EL (cell line): ENCODE measurements at places on chromosomes 4 and X.

DNA sequence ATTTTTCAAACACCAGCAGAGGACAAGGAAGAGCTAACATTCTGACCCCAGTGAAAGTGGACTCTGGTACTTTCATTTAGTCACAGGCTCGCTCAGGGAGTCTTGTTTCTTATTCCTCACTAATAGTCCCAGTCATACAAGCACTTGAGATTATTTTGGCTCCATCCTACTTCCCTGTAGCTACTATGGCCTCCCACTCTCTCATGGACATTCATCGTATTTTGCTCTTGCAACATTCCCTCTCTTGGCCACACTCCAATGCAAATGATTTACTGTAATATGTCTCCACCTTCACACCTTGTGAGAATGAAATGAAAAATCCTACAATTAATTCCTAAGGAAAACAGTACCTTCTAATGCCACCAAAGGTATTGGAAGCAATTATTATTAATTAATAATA is 21.3 kb downstream of the PLRG1 start:
- no peak for DNase-seq

DNA sequence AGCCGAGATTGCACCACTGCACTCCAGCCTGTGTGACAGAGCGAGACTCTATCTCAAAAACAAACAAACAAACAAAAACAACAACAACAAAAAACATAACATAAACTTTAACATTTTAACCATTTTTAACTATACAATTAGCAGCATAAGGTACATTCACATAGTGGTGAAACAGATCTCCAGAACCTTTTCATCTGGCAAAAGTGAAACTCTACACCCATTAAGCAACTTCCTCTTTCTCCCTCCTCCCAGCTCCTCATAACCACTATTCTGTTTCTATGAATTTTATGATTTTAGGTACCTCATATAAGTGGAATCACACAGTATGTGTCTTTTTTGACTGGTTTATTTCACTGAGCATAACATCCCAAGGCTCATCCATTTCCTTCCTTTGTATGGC is 103.6 kb downstream of the FAM13A start:
- DNase-seq, result no peak

GRCh38 chr4:113476800-113477199 is 284.7 kb downstream of the CAMK2D start:
- DNase-seq, result peak; percentile 36

DNA sequence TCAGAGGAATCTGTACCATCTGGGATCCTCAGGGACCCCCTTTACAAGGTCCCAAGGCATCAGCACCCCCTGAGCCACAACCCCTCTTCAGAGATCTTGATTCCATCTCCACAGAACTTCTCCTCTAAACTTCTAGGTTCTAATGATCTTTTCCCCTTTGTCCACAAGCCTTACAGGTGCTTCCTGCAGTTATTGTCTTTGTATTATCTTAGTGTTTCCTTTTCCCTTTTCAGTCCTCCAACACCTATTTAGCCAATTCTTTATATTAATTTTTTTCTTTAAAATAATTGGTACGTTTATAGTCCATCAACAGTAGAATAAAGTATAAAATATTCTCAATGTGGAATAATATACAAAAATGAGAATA is 35.2 kb upstream of the FAM241A start:
- no peak for DNase-seq

DNA sequence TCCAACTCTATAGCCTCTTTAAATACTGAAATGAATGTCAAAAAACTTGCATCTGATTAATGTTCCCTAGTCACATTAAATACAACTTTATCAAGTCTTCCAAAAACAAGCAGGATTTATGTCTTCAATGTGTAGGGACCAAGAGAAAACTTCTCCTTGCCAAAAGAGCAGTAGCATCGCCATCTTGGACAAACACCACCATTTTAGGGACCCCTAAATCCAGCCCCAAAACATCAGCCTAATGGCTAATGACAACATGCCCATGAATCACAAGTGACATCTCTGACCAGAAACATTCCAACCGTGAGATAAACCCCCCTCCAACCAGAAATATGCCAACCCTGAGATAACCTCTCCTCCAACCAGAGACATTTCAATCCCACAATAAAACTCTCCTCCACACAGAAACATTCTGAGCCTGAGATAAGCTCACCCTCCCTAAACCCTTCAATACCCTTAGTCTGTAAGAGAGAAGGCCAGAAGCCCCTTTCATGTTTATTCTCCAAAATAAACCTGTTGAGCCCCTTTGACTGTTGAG is 697.4 kb downstream of the TRAM1L1 start:
- DNase-seq, result no peak

DNA sequence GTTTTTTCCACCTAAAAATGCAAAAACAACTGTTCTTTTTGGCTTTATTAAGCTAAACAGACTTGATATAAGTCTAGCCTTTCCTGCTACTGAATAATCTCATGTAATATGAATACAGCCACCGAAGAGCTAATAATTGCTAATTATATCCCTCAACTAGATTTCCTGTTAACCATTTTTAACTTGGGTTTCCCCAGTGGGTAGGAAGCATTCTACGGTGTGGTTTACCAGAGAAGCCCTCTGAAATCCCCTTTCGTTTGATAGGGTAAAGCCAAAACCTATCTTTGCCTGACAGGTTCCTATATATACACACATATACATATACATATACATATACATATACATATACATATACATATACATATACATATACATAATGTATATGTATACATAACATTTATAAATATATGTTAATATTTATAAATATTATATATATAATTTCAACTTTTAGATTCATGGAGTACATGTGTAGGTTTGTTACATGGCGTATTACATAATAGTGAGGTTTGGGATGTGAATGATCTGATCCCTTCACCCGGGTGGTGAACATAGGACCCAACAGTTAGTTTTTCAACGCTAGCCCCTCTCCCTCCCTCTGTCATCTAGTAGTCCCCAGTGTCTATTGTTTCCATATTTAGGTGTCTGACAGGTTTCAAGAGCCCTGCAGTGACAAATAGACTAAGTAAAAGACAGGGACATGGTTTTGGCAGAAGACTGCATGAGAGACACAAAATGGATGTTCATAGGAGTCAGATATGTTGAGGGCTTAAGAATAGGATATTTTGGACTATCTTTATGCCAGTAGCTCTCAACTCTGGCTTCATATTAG is 62.4 kb downstream of the ATXN3L start:
- DNase-seq, result no peak

GRCh38 chrX:47313056-47313455 is 57.3 kb upstream of the ZNF157 start:
- no peak for DNase-seq

DNA sequence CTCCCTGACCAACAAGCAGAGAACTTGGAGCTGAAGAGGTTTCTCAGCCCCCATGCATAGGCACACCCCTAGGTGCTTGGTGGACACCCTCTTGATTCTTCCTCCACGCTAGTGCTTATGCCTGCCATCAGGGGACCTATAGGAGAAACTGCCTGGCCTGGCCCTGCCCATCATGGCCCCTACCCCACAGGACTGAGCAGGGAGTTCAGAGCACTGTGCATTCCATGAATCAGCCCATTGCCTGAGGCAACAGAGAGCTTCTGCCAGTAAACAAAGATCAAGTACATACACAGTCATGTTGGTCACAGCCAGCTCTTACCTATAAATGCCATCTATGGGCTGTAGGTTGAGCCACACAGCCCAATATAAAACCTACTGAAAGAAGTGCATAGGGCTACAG is 99.1 kb upstream of the EDNRA start:
- no peak for DNase-seq

GRCh38 chr4:71187404-71188155 is 151.2 kb upstream of the SLC4A4 start:
- DNase-seq, result peak; percentile 76

DNA sequence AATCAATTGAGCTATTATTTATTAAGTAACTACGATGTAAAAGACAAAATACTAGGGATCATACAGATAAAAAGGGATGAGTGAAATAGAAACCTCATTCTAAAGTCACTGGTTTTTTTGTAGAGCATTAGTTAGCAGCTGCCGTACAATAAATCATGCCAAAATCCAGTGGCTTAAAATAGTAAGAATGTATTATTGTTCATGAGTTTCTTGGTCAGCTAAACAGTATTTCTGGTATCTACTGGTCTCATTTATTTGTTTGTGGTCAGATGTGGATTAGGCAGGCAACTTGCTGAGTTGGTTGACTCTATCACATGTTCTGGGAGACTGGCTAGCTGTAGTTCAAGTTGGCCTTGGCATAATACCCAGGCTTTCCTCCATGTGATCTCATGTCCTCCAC is 667.3 kb downstream of the GALNTL6 start:
- DNase-seq, result no peak

DNA sequence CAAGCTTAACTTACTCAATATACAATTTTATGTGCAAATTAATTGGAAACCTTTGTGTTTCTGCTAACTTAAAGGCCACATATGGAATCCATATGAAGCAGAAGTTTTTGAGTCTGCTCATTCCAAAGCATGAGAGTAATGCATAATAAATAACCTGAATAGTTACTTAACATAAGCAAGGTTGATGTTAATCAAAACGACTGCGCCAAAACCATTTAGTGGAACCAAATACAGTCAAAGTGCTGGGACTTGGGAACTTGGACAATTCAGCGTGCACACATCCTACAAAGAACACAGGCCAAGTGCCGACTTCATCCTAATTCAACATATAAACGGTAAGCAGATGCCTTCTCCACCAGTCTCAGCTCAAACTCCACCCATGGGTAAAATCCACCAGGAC is 17.0 kb downstream of the TSPAN5 start:
- DNase-seq, result no peak

DNA sequence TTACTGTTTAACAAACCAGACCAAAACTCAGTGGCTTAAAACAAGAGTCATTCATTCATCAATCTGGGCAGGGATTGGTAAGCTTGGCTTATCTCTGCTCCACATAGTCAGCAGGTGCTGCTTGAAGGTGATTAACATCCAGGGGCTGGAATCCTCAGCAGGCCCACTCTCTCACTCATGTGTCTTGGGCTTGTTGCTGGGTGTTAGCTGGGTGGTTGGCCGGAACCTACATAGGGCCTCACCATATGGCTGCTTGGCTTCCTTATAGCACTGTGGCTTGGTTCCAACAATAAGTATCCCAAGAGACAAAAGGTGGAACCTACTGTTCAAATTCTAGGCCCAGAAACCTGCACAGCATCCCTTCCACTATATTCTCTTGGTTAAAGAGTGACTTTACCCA is 125.0 kb downstream of the RASGEF1B start:
- DNase-seq, result no peak

GRCh38 chrX:47683184-47683828 is 24.3 kb upstream of the UXT start:
- no peak for DNase-seq

GRCh38 chr4:160406263-160406825 is 1303.5 kb downstream of the RAPGEF2 start:
- DNase-seq, result no peak

GRCh38 chrX:39772057-39772832 is 325.5 kb downstream of the BCOR start:
- no peak for DNase-seq

DNA sequence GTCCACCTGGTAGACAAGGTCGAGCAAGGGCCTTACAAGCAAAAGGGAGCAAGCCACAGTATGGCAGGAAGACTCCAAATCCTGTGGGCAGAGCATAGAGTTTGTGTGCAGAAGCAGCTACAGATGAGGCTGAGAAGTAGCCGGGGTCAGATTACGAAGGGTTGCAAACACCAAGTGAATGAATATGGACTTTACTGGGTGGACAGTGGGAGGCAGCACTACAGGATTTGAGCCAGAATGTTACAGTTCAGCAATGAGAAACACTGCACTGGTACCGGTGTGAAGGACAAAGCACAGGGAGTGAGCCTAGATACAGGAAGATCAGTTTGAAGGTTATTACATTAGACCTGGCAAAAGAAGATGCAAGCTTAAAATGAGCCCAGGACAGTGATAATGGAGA is 46.1 kb upstream of the HOPX start:
- DNase-seq, result no peak

DNA sequence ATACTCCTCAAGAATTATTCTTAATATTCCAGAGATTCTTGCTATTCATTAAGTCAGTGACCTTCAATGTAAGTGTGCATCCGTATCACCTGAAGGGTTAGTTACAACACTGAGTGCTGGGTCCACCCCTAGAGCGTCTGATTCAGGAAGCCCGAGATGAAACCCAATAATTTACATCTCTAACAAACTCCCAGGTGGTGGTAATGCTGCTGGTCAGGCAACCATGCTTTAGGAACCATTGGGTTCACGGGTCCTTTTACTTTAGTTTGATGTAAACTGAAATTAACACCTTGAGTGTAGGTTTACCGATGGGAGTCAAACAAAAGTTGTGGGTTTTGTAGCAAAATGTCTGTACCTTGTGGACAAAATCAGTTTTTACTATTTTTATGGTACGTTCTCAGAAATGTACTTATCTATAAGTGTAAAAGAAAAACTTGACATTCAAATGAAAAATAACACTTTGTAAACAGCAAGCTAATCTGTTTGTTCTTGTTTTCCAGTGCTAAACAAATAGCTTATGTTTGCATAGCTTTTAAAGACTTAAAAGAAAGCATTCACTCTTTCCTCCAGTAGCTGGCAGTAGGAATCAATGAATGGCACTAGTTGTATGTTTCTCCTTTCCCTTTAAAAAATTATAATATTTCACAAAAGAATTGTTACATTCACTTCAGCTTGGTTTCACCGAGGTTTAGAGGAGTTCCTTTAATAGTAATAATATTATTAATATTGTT is 32.7 kb downstream of the ACE2 start:
- DNase-seq, result no peak

DNA sequence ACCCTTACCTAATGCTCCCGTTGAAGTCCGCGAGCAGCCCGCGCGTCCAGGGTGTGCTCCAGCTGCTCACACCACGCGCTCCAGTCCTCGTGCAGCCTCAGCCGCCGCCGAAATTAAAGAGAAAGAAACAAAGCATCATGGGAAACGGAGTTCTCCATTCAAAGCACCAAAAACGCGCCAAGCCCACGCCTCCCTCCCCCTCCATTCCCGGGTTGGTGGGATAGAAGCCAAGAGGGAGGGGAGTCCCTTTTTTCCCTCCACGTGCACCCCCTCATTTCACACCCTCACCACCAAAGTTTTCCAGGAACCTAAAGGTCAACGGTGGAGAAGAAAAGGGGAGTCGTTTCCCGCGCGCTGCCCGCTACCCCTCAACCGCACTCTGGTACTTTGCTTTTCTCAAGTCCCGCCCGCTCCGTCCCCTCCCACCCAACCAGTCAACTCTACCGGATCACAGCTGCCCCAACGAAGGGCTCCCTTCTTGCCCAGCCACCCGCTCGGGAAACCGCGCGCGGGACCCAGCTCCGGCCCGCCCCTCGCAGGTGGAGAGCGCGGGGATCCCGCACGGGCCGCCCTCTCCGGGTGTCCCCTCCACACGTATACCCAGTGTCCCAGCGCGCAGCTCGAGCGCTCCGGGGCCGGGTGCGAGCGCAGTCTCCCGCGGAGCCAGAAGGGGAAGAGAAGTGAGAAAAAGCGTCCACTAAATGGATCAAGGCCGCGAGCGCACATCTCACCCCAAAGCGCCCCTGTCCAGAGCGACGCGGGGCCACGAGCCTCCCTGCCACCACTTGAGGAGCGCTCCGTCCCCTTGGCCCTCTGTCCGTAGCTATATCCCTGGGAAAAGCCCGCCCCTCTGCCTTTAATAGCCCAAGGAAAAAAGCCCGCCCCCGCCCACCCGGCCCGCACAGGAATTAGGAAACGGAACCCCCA is 65.1 kb upstream of the CCDC160 start:
- no peak for DNase-seq

GRCh38 chr4:11178433-11178832 is 250.3 kb downstream of the HS3ST1 start:
- DNase-seq, result no peak
